ENCODE measurements at places on chromosomes 12 and 14.
A peak's percentile ranks its signal among the peaks of the same experiment; 100 is the strongest.

DNA sequence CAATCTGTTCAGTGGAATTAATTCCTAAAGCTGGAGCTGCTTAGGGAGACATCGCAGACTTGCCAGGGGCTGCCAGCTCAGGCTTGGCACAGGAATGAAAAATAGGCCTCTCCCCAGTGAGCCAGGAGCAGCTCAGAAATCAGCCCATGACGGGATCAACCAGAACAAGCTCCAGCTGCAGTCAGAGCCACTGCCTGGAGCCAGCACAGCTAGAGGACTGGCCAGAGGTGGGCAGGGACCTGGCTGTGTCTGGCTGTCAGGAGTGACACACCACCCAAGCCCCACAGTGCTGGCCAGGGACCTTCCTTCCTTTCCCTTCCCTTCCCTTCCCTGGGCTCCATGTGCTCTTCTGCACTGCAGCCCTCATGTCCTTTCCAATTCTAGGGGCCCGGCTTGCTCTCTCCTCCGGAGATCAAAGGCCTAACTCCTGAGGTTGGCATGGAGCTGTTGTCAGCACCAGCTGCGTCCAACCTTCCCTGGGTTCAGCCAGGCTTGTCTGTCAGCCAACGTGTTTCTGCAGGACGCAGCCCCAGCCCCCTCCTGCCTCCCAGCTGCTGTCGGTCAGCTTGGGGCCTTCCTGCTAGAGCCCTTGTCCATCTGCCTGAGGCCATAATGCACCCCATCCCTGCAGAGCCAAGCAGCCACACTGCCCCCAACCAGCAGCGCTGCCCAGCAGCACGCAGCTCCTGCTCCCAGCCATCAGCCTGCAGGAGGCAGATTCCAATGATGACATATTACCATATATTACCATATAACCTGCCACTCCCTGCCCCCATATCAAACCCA, 149.3 kb downstream of the CALM1 start:
- no peak for DNase-seq

DNA sequence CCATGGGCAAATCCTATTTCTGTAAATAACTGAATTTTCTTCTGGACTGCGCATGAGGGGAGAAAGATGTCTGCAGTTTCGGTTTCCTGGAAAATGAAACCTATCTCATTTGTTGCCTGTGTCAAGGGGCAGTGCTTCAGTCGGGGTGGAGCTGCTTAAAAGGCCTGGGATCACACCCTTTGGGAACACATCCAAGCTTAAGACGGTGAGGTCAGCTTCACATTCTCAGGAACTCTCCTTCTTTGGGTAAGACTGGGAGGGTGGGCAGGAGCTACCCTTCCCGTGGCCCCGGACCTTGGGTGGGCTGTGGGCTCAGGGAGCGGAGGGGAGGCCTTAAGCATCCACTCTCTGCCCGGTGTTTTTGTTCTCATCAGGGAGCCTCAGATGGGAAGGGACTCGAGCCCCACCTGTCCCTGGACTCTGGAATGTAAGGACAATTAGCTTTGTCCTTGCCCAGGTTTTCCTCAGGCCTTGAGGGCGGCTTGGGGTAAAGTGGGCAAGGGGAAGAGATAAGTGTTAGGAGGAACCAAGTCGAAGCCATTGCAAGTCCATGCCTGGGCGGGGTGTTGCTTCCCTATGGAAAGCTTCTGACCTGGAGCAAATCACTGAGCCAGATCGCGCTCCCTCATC, at the start of gene IFI27:
TSS of gene IFI27 (plus strand) at position 185 of the 630 bp plus-strand sequence.
- no peak for DNase-seq

DNA sequence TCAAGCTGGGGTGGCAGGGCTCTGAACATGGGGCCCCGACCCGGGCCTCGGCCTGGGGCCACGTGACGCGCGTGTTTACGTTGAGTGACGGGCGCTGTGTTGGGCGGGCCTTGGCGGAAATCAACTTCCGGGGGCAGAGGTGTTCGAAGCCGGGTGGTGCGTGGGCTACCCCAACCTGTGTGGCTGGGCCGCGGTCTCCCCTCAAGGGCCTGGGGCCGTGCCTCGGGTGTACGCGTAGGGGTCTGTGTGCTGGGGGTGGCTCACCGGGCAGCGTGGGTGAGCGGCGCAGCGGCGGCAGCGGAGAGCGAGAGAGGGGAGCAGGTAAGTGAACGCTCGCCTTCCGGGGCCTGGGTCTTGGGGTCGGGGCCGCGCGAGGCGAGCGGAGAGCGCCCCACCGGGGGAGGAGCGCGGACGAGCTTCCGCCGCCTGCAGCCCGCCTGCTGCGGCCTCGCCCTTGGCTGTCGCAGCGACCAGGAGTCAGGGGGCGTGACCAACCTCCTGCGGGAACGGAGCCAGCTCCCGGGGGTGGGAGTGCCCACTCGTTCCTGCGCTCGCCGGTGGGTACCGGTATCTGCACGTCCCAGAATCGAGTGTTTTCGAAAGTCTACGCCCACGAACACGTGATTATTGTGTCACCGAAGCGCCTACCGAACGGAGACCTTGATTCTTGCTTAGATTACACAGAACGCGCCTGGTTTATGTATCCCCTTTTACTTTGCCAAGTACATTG, at the start of gene CCDC91:
TSS of gene CCDC91 (plus strand) at position 136 of the 730 bp plus-strand sequence. CDS start 66,760 bp downstream, outside the sequence.
- peak; percentile 87 for DNase-seq

DNA sequence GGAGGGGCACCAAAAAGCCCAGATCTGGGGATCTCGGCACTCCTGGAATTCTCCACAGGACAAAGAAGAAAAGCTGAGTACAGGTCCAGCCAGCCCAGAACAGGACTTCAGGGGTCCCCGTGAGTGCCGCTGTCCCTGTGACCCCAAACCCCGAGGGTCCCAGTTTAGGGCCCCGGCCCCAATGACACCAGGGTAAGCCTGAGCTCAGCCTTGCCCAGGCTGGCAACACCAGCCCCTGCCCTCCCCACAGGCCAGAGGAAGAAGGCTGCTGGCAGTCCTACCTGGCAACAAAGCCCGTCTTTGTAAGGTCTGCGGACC, 1.8 kb downstream of the CDK2AP1 start:
- peak; percentile 50 for DNase-seq

DNA sequence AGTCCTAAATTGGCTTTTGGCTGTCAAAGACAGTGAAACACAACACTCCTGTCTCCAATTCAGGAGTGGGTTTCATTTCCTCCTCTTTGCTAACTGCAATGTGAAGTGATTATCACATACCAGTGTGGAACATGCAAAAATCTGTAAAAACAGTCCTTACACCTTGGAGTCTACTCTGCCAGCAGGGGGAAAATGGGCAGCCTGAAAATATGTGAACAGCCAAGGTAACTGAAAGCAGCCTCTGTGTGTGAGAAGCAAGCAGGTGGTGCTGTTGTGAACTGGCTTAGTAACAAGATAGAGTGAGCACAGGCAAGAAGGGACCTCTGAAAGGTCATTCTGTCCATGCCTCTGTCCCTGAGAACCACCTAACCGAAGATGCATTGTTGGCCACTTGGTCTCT, 6.0 kb downstream of the PRMT8 start:
- no peak for DNase-seq

GRCh38 chr12:58529114-58529665, 391.1 kb downstream of the LRIG3 start:
- no peak for DNase-seq

Measured in GM13977 (cell line).